Cerebellum (tissue), 4 donors: ENCODE measurements at places on chromosomes 6 and 20.
A peak's percentile ranks its signal among the peaks of the same experiment; 100 is the strongest.

- DNase-seq = no peak
Observed at GRCh38 chr6:11497881-11498280, 39.7 kb upstream of the TMEM170B start.

DNA sequence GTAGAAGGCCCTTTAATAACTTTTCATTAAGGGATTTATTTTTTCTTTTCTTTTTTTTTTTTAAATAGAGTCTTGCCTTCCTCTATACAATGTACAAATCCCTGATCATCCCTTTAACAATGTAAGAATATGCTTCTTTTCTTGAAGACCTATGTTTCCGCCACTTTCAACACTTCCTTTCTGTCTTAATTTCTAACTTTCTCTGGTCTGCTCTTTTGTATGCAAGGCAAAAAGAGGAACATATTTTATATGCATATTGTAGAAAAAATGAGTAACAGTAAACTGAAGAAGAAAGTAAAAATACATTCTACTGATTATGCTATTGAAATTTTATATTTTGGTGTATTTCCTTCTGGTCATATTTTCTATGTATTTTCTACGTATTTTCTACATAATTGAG lies 484.7 kb downstream of the TFAP2B start:
- no peak for DNase-seq

- no peak for DNase-seq
Observed at GRCh38 chr6:34608321-34609091, 52.4 kb upstream of the SPDEF start.

GRCh38 chr6:80457439-80457933 lies 351.0 kb downstream of the BCKDHB start:
- DNase-seq = peak; percentile 86

DNA sequence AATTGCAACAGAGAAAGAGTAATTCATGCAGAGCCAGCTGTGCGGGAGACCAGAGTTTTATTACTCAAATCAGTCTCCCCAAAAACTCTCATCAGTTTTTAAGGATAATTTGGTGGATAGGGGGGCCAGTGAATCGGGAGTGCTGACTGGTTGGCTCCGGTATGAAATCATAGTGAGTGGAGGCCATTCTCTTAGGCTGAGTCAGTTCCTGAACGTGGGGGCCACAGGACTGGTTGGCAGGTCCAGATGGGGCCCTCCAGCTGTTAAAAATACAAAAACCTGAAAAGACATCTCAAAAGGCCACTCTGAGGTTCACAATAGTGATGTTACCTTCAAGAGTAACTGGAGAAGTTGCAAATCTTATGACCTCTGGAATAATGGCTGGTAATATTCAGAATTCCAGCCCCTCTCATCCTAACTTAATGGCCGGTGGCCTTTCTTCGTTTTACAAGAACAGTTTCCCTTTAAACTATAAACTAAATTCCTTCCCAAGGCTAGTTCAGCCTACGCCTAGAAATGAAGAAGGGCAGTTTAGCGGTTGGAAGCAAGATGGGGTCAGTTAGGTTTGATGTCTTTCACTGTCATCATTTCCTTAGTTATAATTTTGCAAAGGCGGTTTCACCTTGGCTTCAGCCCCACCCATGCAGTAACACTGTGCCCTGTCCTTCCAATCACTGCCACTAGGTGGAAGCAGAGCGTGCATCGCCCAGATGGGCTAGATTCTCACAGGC lies 6.8 kb upstream of the MICA start:
- DNase-seq = peak; percentile 76

DNA sequence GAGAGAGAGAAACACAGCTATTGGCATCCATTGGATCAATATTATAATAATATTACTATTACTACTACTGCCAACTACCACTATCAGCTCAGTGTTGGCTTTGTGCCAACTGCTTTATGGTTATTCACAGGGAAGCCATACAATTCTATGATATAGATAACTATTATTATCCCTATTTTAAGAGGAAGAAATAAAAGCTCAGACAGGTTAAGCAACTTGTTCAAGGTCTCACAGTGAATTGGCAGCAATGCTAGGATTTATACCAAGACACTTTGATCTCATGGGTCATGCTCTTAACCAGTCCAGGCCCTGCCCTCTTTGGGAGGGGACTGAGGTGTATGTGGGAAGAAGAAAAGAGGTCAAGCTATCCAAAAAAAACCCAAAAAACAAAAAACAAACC lies 82.0 kb upstream of the TRAF3IP2 start:
- no peak for DNase-seq

DNA sequence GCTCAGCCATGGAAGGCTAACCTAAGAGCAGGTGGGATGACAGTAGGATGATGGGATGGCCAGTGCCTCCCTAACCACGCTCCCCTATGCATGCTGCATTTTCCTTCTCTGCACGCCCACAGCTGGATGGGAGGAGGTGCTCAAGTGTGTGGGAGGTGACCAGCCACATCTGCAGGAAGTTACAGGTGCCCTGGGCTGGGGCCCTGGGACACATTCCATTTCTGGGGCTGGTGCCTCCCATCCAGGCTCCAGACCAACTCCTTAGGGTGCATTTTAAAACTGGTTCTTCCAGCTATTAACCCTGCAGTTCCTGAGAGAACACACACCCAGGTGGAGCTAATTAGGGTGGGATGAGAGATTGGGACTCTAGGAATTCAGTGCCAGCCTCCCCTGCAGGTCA lies 135.3 kb upstream of the ARMC2 start:
- no peak for DNase-seq

- no peak for DNase-seq
Observed at GRCh38 chr20:48586730-48587129, 241.1 kb downstream of the PREX1 start.

DNA sequence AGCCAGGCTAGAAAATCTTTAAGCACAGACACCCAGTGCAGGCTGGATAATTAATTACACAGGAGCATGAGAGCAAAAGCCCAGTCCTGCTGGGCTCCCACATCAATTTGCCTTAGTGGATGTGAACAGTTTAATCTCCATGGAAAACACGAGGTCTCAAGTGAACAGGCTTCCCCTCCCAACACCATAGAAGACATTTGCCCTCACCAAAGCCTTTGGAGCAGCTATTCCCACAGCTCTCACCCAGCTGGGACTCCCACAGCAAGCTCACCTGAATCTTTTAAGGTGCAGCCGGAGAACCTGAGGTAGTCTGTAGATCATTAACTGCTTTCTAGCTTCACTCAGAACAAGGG lies 12.0 kb downstream of the TOMM6 start:
- DNase-seq = no peak

DNA sequence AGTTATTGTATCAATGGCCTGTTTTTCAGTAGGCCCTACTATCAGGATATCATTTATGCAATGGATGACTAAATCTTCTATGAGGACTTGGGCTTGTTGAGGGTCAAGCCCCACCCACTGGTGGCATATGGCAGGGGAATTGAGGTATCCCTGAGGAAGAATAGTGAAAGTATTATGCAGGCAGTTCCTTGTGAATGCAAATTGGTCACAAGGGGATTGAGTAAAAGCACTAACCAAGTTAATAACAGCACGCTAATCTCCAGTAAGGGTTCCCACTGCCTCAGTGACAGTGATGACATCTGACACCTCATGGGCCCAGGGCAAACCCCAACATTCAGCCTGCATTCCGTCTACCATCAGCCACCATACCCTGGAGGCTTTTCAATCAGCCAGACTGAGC lies 14.9 kb downstream of the BPIFA1 start:
- DNase-seq = no peak

DNA sequence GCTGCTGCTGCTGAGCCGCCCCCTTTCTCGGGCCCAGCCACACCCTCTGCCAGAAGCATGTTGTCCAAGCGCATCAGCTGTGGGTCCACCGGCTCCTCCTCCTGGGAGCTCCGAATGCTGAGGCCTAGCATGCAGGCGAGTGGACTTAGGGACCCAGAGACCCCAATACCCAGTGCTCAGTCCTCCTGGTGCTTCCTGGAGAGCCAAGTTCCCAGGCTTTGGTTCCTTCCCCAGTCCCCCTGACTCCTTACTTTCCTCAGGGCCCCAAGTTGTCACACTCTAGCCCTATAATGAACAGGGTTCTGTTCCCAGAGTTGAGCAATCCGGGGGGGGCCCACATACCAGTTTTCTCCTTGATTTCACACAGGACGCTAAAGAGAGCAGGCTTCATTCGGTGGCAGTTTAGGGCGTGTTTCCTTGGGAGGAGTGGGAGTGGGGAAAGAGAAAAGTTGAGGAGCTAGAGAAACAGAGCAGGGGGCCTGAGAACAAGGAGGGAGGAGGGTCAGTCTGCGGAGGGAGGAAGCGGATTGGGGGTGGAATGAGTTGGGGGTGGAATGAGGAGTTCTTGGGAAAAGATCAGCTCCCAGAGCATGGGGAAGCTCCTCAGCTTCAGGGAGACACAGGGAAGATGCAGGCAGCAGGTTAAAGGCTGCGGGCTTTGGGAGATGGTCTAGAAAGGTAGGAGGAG lies 1.5 kb downstream of the PBX2 start:
- DNase-seq = no peak
